ENCODE measurements at places on chromosomes 3 and 15.

DNA sequence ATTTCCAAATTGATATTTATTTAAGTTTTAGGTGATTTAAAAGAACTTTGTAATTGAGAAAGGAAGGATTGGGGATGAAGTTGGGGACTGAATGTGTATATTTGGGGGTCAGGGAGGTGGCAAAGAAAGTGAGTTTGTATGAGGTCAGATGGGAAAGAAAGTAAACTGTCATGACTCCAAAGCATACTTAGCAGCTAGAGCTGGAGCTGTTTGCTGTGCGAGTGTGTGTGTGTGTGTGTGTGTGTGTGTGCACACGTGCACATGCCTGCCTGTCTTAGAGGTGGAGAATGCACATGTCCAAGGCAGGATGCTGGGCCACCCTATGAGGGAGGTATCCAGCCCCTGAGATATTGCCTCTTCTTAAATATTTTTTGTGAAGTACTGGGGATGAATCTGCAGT, 21.0 kb downstream of the BOC start:
- DNase-seq, result no peak

- no peak for DNase-seq
These were observed 48.1 kb downstream of the ALCAM start for GRCh38 chr3:105414841-105415240.

GRCh38 chr3:48661501-48662144, 1.1 kb downstream of the CELSR3 start:
- DNase-seq, result no peak

DNA sequence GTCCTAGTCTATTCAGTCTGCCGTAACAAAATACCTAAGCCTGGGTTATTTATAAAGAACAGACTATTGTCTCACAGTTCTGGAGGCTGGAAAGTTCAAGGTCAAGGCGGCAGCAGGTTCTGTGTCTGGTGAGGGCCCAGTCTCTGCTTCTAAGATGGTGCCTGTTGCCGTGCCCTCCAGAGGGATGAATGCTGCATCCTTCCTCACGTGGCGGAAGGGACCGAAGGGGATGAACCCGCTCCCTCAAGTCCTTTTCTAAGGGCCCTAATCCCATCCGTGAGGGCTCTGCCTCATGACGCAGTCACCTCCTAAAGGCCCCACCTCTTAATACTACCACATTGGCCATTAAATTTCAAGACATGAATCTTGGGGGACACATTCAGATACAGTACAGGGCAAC, 133.7 kb downstream of the CHSY1 start:
- DNase-seq, result no peak

GRCh38 chr3:98759629-98760028, 3.5 kb upstream of the ST3GAL6 start:
- DNase-seq, result no peak

- DNase-seq, result no peak
These were observed 4.4 kb downstream of the LAMP3 start for GRCh38 chr3:183158113-183158512.

DNA sequence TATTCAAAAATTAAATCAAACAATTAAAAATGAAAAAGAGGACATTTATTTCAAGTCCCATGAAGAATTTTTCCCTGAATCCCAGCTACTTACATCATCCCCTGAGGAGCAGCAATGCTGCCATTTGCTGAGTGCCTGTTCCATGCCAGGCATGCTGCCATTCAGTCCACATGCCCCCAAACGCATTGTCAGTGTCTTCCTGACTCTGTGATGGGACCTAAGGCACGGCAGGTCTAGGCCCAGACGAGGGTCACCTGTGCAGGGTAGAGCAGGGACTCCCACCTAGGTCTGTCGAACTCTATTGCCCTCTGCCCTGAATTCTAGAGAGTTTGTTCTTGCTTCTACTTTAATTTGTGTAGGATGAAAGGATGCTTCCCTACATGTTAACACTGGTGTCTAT, 7.0 kb downstream of the PSTPIP1 start:
- no peak for DNase-seq

DNA sequence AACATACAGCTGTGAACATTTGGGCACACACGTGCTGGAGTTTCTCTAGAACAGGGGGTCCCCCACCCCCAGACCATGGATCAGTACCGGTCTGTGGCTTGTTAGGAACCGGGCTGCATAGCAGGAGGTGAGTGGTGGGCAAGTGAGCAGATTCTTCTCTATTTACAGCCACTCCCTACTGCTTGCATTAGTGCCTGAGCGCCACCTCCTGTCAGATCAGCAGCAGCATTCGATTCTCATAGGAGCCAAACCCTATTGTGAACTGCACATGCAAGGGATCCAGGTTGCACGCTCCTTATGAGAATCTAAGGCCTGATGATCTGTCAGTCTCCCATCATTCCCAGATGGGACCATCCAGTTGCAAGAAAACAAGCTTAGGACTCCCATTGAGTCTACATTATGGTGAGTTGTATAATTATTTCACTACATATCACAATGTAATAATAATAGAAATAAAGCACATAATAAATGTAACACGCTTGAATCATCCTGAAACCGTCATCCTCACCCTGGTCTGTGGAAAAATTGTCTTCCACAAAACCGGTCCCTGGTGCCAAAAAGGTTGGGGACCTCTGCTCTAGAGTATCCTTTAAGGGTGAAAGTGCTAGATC, 25.8 kb downstream of the CHRM5 start:
- no peak for DNase-seq

GRCh38 chr3:69174871-69175737, 52.7 kb upstream of the LMOD3 start:
- DNase-seq, result no peak

- DNase-seq, result no peak
These were observed 367.9 kb upstream of the PROK2 start for GRCh38 chr3:72152551-72153476.

GRCh38 chr3:33547101-33547500, 106.9 kb upstream of the UBP1 start:
- no peak for DNase-seq

DNA sequence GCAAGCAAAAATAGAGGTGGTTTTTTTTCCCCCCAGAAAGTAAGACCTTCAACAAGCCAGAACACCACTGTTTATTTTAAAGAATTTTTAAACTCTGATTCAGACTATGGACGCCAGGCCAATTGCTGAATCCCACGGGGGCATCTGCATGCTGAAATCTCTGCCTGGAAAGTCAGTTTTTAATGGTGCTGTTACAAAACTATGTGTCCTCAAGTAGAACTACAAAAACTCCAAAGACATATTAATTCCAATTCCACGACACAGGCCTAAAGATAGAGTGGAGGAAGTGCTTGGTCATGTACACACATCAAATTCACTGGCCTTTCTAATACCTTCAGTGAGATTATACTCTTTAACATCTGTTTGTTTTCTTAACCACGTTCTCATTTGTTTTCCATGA, 490.5 kb upstream of the NR2F2 start:
- DNase-seq, result no peak

DNA sequence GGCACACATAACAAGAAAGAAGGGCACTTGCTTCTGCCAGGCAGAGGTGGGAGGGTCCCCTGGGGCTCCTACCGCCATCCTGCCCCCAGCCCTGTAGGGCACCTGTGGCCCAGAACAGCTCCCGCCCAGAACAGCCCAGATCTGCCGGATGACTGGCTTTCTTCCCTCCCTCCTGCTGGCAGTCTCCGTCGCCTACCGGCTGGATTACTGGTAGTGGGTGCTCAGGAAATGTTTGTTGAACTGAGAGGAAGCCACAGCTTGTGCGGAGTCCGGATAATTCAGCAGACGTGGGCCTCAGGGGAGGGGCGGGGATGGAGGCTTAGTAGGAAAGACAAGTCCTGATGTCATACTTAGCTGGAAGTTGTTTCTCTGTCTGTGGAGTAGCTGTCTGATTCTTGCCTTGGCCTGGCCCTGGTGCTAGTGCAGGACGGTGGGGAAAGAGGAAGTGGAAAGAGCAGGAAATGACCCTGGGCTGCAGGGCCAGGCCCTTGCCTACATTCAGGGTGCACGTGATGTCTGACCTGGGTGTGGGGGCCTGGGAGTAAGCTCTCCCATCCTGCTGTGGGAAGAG, 6.7 kb downstream of the CCDC9B start:
- no peak for DNase-seq

- DNase-seq, result no peak
These were observed 211.0 kb upstream of the DPPA4 start for GRCh38 chr3:109548192-109548938.

- DNase-seq, result no peak
These were observed 581.7 kb downstream of the DIPK2A start for GRCh38 chr3:144553301-144553700.

GRCh38 chr3:56467801-56468183, 475 bp downstream of the ERC2 start:
- DNase-seq, result no peak

DNA sequence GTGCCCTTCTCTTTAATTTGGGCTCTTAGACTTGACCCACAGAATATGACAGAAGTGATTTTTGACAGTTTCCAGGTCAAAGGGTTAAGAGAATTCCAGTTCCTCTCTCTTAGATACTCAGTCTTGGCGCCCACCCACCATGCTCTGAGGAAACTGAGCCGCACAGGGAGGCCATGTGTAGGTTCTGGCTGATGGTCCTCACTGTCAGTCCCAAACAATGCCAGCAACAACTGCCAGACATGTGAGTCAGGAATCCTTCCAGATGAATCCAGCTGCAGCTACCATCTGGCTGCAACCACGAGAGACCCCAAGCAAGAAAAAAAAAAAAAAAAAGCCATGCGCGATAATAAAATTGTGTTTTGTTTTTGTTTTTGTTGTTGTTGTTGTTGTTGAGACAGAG, 326.6 kb downstream of the MAGI1 start:
- no peak for DNase-seq

DNA sequence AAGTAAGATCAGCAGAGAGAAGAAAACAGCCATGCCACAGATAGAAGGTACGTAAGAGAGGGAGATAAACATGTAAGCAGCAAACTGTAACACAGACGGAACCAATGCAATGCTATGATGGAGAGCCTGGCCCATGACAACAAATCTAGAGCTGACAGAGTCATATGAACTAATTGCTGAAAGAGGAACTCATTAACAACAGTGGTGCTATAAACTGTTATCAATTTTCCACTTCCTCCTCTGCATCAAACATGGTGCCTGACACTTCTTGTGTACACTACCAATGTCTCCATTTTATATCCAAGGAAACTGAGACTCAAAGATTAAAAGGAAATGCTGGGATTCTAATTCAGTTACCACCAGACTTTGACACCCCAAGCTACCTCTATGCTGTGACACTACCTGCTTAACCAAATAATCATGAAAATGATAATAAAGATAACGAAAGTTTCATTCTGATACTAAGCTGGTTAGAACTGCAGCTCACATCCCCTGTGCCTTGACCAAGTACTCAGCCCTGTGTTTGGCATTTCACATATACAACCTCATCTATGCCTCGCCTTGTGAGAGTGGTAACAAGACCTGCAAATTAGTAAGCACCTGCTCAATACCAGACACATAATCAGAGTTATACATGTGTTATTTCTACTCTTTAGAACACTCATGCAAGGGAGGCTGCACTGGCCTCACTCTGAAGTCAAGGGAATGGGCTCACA, 79.3 kb downstream of the ANO10 start:
- no peak for DNase-seq

GRCh38 chr3:76664816-76665215, 375.1 kb upstream of the ROBO2 start:
- no peak for DNase-seq

DNA sequence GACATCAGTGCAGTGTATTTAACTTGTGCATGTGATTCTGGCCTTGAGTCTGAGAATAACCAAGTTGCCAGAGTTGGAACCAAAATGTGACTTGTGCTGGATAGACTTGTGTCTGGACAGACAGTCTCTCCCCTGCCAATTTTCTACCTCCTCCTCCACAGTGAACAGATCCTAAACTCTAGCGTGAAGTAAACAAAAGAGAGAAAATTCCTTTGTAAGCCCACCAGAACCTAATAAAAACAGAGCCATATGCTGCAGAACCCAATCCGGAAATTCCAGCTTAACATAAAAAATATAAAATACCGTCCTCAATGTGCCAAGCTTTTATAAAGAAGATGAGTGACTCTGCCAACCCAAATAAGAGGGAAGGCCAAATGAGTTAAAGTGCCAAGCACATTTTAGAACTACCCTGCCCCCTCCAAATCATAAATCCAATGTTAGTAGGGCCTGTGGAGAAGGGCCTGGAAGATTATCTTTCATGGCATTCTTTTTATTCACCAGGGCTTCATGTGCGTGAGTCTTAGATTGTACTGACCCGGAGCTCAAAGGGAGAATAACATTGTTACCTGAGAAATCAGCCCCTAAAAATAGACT, 344.6 kb upstream of the PROK2 start:
- no peak for DNase-seq

DNA sequence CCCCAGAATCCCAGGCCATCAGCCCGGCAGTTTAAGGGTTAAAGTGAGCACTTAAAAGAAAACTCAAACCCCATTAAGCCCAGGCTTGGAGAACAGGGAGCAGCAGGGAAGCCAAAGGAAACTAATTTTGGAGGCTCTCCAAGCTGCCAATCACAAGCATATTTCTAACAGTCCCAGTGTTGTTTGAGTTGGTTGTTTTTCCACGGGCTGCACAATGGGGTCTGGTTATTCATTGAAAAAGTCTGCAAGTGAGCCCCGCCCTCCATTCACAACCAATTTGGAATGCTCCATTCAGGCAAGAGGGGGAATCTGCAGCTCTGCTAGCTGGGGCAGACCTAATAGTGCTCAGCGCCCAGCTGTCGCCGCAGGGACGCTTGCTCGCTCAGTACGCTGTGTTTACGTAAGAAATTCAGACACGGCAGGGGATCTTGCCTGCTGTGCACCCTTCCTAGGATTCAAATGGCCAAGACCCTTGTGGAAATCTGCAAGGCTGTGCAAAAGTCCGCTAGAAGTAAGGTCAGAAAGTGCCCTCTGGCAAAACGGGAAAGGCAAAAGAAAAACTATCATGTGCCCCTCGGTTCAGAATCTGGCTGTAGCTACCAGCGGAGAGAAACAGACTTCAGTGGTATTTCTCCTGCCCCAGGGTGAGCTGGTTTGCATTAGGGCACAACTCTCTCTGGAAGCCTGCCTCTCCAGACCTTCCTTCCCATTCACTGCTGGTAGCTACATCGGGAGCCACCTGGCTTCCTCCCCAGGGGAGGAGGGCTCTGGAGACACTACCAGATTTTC, 11.0 kb downstream of the ETV5 start:
- no peak for DNase-seq

GRCh38 chr3:132262956-132263355, 54.3 kb upstream of the ACP3 start:
- no peak for DNase-seq

- no peak for DNase-seq
These were observed 7.9 kb upstream of the SPPL2A start for GRCh38 chr15:50773389-50773788.

DNA sequence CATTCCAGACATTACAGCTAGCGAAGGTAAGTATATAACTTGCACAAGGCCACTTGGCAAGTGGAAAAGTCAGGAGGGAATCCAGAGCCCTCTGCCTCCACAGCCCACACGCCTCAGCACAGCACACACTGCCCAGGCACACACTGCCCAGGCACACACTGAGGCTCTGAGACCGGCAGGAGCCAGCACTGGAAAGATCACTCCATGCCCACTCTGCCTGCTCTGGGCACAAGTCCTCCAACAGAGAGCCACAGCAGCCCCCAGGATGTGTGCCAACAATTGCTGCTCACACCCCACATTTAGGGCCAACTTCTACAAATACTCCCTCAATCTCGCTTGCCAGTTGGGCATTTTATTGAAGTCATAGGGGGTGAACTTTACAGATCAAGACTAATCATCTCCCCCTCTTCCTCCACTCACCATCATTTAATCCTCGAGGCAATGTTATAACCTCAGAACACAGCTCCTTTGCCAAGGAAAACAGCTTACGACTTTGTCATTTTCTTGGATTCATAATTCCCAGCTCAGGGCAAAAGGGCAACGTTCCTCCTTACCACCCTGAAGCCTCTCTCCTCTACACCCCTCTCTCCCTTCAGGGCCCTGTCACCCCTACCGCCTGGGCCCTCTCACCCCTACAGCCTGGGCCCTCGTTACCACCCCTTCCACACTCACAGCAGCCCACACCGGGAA, 53.0 kb upstream of the TPM1 start:
- no peak for DNase-seq
